Aorta (tissue), 5 donors: ENCODE measurements at places on chromosomes 2 and 18. TPM values are rescaled to one million over a fixed set of nuclear protein-coding genes. Genes with fewer than 3 reads are reported as not detected.

DNA sequence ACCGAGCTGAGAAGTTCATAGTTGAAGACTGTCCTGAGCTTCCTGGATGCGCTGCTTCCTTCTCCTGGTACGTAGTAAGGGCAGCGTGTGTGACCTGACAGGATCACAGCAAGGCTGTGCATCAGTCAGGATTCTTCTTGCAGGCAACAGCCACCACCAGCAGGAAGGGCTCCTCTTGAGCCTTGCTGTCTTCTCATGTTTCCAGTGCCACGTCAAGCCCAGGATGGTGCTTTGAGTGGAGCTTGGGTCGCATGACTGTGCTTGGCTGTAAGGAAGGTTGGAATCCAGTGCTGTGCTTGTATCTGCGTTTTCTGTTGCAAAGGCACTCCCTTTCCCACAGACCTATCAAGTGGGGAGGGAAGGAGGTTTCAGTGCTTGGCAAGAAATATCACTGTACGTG lies 194.3 kb downstream of the LDLRAD4 start:
- no peaks in the 10 kb centered on the region for H3K27me3 ChIP-seq
- H3K4me1 ChIP-seq: peaks cover 7% of the 10 kb centered on the region
- no peak overlapping the region for H3K4me3 ChIP-seq
- no peaks in the 10 kb centered on the region for H3K36me3 ChIP-seq

GRCh38 chr2:74107071-74107470 lies 40.6 kb downstream of the BOLA3 start:
- DNase-seq: no peak
- no peak overlapping the region for H3K27ac ChIP-seq
- no peaks in the 10 kb centered on the region for H3K27me3 ChIP-seq
- no peak overlapping the region for H3K4me3 ChIP-seq
- no peaks in the 10 kb centered on the region for H3K4me1 ChIP-seq
- no peaks in the 10 kb centered on the region for H3K36me3 ChIP-seq

GRCh38 chr2:105798595-105798994 lies 53.9 kb downstream of the NCK2 start:
- DNase-seq: no peak
- no peak overlapping the region for H3K27ac ChIP-seq
- no peaks in the 10 kb centered on the region for H3K36me3 ChIP-seq
- no peaks in the 10 kb centered on the region for H3K27me3 ChIP-seq
- peaks cover 3% of the 10 kb centered on the region for H3K4me1 ChIP-seq

DNA sequence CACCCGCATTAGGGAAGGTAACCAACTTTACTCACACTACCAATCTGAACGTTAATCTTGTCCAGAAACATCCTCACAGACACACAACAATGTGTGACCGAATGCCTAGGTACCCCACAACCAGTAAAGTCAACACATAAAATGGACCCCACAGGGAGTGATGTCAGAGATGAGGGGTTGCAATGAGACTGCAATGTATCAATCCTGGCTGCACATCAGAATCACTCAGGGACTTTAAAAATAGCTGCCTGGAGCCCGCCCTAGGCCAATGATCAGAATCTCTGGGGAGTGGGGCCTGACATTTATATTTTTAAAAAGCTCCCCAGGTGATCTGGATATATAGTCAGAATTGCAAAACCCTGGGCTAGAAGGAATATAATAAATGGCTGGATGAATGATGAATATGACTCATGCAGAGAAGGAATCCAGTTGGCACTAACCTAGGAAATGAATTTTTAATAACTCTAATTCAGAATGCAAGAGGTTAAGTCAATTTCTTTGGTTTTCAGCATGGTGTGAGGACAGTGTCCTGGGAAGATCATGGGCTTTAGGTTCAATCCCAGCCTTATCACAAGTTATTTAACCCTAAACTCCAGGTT lies 92.8 kb downstream of the COLEC12 start:
- DNase-seq: no peak
- no peak overlapping the region for H3K27ac ChIP-seq
- H3K36me3 ChIP-seq: no peaks in the 10 kb centered on the region
- no peak overlapping the region for H3K4me3 ChIP-seq

- no peak for DNase-seq
- no peaks in the 10 kb centered on the region for H3K27me3 ChIP-seq
- H3K36me3 ChIP-seq: no peaks in the 10 kb centered on the region
- H3K4me1 ChIP-seq: no peaks in the 10 kb centered on the region
- H3K4me3 ChIP-seq: no peak overlapping the region
- no peak overlapping the region for H3K27ac ChIP-seq
These were observed 25.5 kb downstream of the LNPK start for GRCh38 chr2:175976391-175977157.

The ZNF804A gene
- total RNA-seq: 0.23 TPM

DNA sequence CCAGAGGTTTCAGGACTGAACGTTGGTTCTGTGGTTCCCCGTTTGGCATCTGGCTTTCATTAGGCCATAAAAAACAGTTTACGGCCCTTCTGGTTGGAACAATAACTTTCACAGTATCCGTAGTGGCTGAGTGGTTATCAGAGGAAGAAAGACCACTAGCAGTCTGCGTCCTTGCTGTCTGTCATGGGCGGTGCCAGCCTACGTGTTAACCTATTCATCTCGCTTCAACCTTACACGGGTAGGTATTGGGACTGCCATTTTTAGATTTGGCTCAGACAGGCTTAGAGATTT lies 42.6 kb upstream of the ROCK2 start:
- no peak for DNase-seq
- no peaks in the 10 kb centered on the region for H3K27me3 ChIP-seq
- no peaks in the 10 kb centered on the region for H3K36me3 ChIP-seq
- no peaks in the 10 kb centered on the region for H3K4me1 ChIP-seq
- no peak overlapping the region for H3K4me3 ChIP-seq
- peak overlapping the region; percentile 57 for H3K27ac ChIP-seq

DNA sequence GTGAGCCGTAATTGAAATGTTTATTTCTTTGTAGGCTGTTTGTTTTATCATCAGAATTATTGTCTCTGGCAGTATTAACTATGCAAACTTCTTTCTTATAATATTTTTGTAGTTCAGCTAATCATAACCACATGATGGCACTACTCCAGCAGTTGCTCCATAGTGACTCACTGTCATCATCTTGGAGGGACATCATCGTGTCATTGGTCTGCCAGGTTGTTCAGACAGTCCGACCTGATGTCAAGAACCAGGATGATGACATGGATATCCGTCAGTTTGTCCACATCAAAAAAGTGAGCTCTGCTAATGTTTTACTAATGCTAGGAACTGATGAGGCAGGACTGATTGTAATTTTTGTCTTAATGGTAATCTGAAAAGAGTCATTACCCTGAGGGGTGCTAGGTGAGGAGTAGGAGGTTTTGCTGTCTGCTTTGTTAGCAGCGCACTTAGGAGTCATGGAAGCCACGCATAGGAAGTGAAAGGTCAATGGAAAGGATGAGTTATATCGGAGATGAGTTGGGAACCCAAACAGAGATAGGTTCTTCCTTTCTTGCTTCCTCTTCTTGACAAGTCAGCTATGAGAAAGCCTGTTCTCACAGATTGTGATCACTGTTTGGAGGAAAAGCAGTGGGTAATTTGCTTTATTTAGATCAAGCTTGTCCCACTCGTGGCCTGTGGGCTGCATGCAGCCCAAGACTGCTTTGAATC lies 49.2 kb downstream of the PIKFYVE start:
- H3K4me3 ChIP-seq: no peak overlapping the region
- DNase-seq: no peak
- no peaks in the 10 kb centered on the region for H3K4me1 ChIP-seq
- peaks cover 5% of the 10 kb centered on the region for H3K36me3 ChIP-seq

The POTEF gene
- not detected for total RNA-seq

The ADCYAP1 gene
- 4.9 TPM for total RNA-seq

GRCh38 chr2:189641590-189641989 lies 19.7 kb upstream of the ASNSD1 start:
- H3K4me3 ChIP-seq: no peak overlapping the region
- H3K36me3 ChIP-seq: no peaks in the 10 kb centered on the region
- H3K27me3 ChIP-seq: no peaks in the 10 kb centered on the region

The OR6B2 gene
- not detected for total RNA-seq

- no peak for DNase-seq
- H3K27ac ChIP-seq: no peak overlapping the region
- peaks cover 4% of the 10 kb centered on the region for H3K36me3 ChIP-seq
- no peak overlapping the region for H3K4me3 ChIP-seq
- H3K27me3 ChIP-seq: no peaks in the 10 kb centered on the region
- no peaks in the 10 kb centered on the region for H3K4me1 ChIP-seq
These were observed 124.8 kb downstream of the FIGN start for GRCh38 chr2:163610817-163611556.

GRCh38 chr2:127064642-127065250 lies 42.2 kb downstream of the BIN1 start:
- H3K27me3 ChIP-seq: no peaks in the 10 kb centered on the region
- no peaks in the 10 kb centered on the region for H3K4me1 ChIP-seq
- no peak overlapping the region for H3K4me3 ChIP-seq
- H3K36me3 ChIP-seq: no peaks in the 10 kb centered on the region
- peak; percentile 97 for DNase-seq
- no peak overlapping the region for H3K27ac ChIP-seq

DNA sequence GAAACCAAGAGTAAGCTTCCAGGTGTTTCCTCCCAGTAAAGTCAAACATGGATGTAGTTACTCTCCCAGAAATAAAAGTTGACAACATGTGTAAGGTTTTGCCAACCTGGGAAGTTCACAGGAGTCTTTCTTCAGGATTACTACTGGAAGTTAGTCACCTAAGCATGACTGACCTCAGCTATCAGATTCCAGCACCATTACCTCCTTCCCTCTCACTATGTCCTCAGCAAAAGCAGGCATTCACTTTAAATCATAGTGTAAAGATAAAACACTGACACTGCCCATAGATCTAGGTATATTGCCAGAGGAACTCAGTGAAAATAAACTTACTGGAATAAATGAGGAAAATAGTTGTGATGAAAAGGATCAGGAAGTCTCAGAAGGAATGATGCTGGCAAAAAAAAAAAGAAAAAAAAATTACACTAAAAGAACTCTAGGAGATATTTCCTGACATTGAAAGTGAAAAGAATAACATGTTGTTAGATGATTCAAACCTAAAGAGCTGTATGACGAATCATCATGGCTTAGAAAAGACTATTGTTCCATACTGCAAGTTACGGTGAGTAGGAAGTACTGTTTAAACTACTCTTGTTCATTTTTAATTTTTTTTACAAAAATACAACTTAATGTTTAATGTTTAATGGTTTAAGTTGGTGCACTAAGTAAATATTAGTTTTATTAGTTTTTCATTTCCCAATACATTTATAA lies 484.5 kb upstream of the ZNF804A start:
- no peaks in the 10 kb centered on the region for H3K4me1 ChIP-seq
- H3K36me3 ChIP-seq: no peaks in the 10 kb centered on the region
- DNase-seq: no peak
- no peak overlapping the region for H3K4me3 ChIP-seq

The TTC21B gene
- total RNA-seq: 31.8 TPM

- no peaks in the 10 kb centered on the region for H3K27me3 ChIP-seq
- no peak overlapping the region for H3K27ac ChIP-seq
- H3K36me3 ChIP-seq: no peaks in the 10 kb centered on the region
- no peak overlapping the region for H3K4me3 ChIP-seq
These were observed 70.1 kb downstream of the NABP1 start for GRCh38 chr2:191748059-191748461.

DNA sequence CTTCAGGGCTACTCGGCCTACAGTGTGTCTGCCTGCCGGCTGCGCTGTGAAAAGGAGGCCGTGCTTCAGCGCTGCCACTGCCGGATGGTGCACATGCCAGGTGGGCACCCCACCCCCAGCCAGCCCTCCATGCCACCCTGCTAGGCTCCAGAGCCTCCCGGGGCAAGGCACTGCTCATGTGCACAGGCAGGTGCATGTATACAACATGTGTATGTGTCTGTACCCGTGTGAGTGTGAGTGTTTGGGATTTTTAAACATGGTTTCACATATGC lies 11.3 kb downstream of the CHPF start:
- H3K27ac ChIP-seq: no peak overlapping the region
- no peak overlapping the region for H3K4me3 ChIP-seq
- H3K36me3 ChIP-seq: no peaks in the 10 kb centered on the region
- no peaks in the 10 kb centered on the region for H3K4me1 ChIP-seq
- no peak for DNase-seq

GRCh38 chr18:41396861-41397260 lies 558.2 kb upstream of the PIK3C3 start:
- no peaks in the 10 kb centered on the region for H3K36me3 ChIP-seq
- no peaks in the 10 kb centered on the region for H3K4me1 ChIP-seq
- no peak for DNase-seq
- H3K27me3 ChIP-seq: no peaks in the 10 kb centered on the region
- H3K4me3 ChIP-seq: no peak overlapping the region

GRCh38 chr18:53142005-53142404 lies 802.0 kb downstream of the DCC start:
- no peak overlapping the region for H3K4me3 ChIP-seq
- no peaks in the 10 kb centered on the region for H3K27me3 ChIP-seq
- no peak overlapping the region for H3K27ac ChIP-seq
- DNase-seq: no peak

- H3K36me3 ChIP-seq: no peaks in the 10 kb centered on the region
- no peak for DNase-seq
- H3K27me3 ChIP-seq: no peaks in the 10 kb centered on the region
- H3K27ac ChIP-seq: no peak overlapping the region
- H3K4me1 ChIP-seq: no peaks in the 10 kb centered on the region
These were observed 132.3 kb upstream of the TNP1 start for GRCh38 chr2:216992056-216992675.

- no peak for DNase-seq
- H3K27ac ChIP-seq: no peak overlapping the region
- H3K4me3 ChIP-seq: no peak overlapping the region
- H3K36me3 ChIP-seq: no peaks in the 10 kb centered on the region
- H3K27me3 ChIP-seq: peaks cover 3% of the 10 kb centered on the region
These were observed 72.4 kb downstream of the MYCN start for GRCh38 chr2:16012626-16013358.

The KCNG3 gene
- 0.24 TPM for total RNA-seq
